ENCODE measurements at places on chromosomes 5 and 9.

GRCh38 chr5:76733049-76733417 lies 17.1 kb downstream of the F2R start:
- no peak for DNase-seq

DNA sequence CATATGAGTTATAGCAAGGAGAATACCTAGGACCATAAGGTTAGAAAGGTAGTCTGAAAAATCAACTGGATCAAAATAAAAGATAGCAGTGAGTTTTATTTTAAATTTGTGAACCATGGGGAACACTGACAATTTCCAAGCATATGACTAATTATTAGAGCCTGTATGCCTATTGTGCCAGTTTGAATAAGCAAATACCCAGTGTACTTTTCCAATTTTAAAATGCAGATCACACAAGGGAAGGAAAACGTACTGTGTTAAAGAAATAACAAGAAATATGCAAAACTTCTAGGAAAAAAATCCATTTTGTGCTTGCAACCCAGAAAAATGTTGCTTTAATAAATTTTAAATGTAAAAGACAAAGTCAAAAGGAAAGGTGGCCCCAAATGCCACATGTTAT lies 257.4 kb downstream of the BNC2 start:
- no peak for DNase-seq

DNA sequence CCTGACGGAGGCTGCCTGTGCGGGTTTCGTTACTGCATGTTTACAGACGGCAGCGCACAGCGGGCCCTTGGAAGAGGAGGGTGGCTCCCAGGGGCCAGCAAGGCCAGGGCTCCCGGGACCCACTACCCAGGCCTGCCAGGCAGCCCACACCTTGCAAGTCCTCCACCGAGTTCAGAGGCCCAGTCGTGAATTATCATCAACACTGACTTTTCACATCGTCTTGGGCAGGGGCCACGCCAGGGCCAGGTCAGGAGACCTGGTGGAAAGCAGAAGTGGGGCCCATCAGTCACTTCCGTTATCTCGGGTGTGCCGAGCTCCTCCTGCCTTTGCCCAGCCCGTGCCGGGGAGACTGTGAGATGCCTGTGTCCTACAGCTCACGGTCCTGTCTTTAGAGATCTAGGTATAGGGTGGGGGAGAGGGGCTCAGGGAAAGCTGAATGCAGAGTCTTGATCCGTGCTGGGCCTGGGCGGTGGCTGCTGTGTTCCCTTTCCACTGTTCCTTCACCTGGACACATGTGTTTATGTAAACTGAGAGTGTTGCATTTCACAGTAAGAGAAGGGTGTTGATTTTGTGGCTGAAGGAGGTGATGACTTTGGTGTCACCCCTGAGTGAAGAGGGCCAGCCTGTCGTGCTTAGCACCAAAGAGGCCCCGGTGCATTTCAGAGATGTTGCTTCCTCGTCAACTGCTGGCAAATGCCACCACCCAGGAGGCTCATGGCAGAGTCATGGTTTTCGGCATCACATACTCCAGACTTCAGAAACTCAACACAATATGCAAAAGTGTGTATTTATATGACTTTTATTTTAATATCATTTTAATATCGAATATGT lies 175.2 kb downstream of the GAPVD1 start:
- no peak for DNase-seq

DNA sequence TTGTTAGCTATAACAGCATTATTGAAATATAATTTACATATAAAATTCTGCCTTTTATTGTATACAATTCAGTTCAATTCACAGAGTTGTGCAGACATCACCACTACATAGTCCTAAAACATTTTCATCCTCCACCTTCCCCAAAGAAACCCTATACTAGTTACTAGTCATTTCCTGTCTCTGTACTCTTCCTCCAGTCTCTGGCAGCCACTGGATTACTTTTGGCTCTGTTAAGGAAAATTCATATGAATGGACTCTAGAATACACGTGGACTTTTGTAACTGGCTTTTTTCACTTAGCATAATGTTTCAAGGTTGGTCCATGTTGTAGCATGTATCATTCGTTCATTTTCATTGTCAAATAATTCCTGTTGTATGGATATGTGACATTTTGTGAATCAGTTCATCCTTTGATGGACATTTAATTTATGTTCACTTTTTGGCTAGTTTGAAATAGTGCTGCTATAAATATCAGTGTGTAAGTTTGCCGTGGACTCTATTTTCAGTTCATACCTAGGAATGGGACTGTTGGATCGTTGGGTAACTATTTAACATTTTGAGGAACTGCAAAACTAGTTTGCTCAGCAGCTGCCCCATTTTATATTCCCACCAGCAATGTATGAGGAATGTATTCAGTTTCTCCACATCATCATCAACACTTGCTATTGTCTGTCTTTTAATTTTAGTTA lies 9.7 kb downstream of the ICE1 start:
- no peak for DNase-seq

DNA sequence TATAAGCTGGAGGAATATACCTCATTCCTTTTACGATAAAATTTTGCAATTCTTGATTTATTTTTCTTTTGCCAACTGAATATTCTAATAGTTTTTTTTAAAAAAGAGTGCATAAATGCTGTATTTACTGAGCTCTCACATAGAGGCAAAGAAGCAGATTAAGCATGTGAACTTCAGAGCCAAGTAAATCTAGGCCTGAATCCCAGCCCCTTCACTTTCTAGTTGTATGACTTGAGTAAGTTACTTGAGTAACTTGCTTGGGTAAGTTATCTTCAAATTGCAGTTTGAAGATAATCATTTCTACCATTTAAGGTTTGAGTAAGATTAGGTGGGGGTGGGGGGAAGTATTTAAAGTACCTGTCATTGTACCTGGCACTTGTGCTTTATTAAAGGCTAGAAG lies 21.8 kb downstream of the LURAP1L start:
- DNase-seq: no peak

GRCh38 chr5:159510282-159510681 lies 180.0 kb upstream of the IL12B start:
- no peak for DNase-seq

- no peak for DNase-seq
These were observed 66.4 kb downstream of the EBF1 start for GRCh38 chr5:159033351-159033657.

- DNase-seq: no peak
These were observed 897 bp downstream of the NDST1 start for GRCh38 chr5:150508828-150509227.

DNA sequence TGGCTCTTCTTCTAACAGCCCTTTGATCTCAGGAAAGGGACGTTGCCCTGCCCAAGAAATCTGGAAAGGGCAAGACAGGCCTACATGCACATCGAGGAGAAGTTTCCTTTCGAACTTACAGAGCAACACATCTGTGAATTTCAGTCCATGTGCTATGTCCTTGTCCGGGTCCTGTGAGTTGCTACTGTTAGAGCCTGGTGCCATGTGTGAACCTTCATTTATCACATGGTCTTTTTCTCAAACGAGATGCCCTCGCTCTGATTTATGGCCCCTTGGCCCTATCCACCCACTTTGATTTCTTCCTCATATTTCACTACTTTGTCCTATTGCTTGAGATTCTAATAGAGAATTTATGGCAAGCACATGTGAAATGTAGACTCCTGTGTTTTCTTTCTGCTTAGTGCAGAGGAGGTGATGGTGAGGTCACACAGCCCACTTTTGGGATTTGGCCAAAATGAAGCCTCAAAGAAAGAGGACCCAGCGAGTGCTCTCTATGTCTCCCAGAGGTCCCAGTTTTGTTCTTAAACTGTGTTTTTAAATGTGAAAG lies 153.1 kb downstream of the SNCAIP start:
- no peak for DNase-seq

- DNase-seq: no peak
These were observed 35.1 kb downstream of the CTNNAL1 start for GRCh38 chr9:108978205-108978604.

GRCh38 chr5:35457912-35458823 lies 159.5 kb upstream of the SPEF2 start:
- no peak for DNase-seq

- DNase-seq: no peak
These were observed 10.0 kb downstream of the MTAP start for GRCh38 chr9:21812415-21812814.

DNA sequence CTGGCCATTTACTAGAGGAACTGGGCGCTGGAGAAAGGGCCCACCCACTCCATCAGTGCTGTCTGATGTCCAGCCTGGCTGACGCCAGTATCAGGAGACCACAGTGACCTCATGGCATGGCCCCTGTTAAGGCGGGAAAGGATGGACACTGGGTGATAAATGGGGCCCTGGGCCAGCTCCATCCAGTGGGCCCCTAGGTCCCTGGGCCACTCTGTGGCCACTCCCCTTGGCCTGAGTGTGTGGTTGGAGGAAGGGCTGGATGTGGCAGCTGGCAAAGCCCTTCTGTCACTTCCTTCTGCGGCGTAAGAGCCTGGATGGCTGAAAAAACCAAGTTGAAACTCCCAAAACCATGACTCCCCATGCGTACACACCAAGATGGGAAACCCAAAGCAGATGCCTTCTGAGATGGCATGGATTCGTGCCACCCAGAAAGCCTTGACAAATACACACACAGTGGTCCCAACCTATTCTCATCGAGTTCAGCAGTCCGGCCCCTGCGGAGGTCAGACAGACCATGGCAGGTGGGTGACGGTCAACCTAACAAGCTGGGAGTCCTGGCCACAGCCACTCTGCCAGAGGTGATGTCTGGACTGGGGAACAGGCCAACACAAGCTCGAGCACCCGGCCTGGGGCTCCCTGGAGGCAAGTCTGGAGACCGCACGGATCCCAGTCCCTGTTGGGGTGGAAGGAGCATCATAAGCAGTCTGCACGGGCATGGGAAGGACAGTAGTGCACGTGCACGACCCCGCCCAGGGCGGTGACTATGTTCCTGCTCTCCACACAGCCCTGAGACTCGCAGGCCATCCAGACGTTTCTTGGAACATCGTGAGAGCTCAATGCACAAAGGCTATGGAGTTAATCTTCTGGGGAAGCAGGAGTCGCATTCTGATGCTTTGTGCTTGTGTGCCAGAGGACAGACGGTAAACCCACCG lies 45.2 kb upstream of the NOTCH1 start:
- DNase-seq: no peak

DNA sequence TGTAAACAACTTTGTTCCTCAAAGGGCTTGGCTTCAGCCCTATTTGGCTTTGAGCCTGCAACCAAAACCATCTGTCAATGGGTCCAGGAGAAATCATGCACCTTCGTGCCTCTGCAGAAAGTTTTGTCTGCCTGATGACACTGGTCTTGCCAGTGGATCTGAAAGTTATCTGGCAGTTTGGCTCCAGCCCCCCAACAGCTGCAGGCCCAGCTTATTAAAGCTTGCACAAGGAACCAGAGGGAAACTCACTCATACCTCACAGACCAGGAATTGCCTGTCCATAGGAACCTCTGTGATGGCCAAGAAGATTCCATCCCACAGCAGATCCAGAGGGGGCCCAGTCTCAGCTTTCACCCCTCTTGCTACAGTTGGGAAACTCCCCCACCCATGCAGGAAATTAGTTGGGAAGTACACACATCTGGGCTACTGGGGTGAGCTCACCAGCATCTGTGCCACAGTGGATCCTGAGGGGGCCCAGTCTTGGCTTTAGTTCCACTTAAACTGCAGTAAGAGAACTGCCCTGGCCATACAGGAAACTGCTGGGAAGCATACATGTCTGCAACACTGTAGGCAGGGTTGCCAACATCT lies 265.5 kb downstream of the GRIA1 start:
- DNase-seq: no peak

DNA sequence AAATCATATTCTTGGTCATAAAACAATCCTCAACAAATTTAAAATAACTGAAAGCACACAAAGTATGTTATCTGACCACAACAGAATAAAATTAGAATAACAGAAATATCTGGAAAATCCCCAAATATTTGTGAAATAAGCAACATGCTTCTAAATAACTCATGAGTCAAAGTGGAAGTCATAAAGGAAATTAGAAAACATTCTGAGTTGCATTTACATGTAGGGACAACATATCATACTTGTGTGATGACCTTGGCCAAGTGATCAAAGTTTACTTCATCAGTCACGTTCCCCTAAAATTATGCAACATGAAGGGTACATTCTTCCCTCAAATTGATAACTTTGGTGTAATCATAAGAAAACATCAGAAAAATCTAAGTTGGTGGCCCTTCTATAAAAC lies 64.7 kb downstream of the CSF2 start:
- no peak for DNase-seq

GRCh38 chr5:63959177-63959982 lies 2.9 kb downstream of the HTR1A start:
- DNase-seq: no peak

GRCh38 chr5:90921418-90921973 lies 362.9 kb downstream of the ADGRV1 start:
- DNase-seq: no peak

GRCh38 chr9:4027606-4028005 lies 272.3 kb downstream of the GLIS3 start:
- no peak for DNase-seq

DNA sequence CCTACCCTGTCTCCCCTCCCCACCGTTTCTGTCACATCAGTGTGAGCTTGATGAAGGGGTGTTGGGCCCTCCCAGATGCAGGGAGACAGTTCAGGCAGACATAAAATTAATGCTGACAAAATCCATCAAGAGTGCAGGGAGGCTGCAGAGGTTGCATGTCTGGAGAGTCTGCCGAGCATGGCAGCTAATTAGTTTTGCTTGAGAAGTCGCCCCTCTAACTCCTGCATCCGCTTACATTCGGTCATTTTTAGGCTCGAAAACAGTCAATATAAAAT lies 44.9 kb downstream of the GALNT12 start:
- no peak for DNase-seq

DNA sequence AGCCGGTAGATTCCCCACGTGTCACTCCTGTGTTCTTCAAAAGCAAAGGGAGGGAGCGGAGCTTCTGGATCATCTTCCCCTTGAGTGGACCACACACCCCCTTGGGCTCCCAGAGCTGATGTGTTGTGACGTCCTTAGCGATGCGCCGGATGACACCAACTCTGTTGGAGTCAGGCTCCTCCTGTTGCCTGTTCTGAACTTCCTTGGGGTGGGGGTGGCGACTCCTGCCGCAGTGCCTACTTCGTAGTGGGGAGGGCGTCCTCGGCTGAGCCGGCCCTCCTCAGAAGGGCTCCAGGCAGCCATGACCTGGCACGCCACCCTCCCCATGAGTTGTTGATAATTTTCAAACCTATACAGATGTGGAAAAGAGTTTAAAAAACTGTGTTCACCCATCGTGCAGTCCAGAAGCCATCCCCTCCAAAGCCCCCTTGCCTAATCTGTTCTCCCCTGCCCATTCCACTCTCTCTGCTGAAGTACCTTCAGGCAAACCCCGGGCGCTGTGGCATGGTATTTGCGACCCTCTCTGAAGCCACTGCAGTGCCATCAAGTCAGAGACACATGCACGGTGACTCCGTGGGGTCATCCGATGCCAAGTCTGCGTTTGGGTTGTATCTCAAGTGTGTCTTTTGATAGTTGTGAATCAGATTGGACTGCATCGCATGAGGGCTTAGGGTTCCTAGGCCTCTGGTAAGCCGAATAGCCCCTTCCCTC lies 16.7 kb downstream of the EXOC3 start:
- no peak for DNase-seq

- DNase-seq: no peak
These were observed 6.7 kb downstream of the LRRC70 start for GRCh38 chr5:62585306-62585705.
